ENCODE measurements at places on chromosomes 16 and 17.

- DNase-seq = no peak
Observed at GRCh38 chr16:27778926-27779570, 229.1 kb downstream of the KATNIP start.

DNA sequence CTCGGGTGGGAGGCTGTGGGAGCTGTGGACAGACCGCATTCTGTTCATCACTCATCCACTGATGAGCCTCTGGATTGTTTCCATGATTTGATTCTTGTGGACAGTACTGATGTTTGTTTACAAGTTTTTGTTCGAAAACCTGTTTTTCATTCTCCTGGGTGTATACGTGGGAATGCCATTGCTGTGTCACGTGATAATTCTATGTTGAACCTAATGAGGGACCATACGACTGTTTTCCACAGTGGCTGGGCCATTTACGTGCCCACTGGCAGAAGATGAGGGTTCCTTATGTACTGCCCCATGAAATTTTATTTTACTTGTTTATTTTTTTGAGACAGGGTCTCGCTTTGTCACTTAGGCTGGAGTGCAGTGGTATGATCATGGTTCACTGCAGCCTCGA is 2.6 kb upstream of the ALG1 start:
- DNase-seq = no peak

DNA sequence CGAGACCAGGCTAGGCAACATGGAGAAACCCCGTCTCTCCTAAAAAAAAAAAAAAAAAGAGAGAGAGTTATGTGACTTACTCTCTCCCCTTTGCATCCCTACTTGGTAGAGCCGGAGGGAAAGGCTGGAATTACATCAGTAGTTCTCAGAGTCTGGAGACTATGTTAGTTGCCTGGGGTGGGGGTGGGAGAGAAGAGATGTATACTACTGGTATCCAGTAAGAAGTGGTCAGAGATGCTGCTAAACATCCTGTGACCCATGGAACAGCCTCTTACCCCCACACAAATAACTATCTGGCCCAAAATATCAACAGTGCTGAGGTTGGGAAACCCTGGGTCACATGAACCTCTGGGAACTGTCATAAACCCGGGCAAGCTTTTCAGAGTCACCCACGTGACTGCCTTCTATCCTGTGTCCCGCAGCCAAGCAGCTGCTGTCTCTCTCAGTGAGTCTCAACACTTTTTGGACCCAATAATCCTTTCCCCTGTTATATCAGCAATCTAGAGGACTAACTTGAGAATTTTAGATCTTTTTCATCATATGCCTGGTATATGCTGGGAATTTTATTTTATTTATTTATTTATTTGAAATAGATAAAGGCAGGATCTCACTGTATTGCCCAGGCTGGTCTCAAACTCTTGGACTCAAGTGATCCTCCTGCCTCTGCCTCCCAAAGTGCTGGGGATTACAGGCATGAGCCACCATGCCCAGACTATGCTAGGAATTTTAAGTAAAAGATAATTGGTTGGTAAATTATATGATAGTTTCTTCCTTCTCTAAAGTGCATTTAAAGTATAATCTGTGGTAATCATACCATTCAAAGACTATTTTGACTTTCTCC is 8.7 kb downstream of the EIF1 start:
- no peak for DNase-seq

DNA sequence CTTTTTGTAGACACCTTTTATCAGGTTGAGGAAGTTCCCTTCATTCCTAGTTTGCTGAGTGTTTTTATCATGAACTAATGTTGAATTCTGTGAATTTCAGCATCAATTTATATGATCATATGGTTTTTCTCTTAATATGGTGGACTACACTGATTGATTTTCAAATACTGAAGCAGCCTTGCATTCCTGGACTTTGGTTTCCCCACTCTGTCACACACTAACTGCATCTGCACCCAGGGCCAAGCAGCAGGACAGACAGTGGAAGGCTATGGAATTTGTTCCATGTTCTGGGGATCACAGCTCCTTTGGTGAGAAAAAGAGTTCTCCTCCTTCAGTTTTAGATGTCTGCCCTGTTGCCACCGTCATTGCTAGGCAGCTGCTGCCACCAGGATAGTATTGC is 7.8 kb downstream of the TERF2 start:
- no peak for DNase-seq

GRCh38 chr17:67492824-67493517 is 115.9 kb downstream of the PITPNC1 start:
- DNase-seq = no peak

- no peak for DNase-seq
Observed at GRCh38 chr17:18851201-18851600, 6.7 kb upstream of the PRPSAP2 start.

GRCh38 chr16:74862743-74863244 is 88.2 kb upstream of the FA2H start:
- DNase-seq = peak; percentile 42

DNA sequence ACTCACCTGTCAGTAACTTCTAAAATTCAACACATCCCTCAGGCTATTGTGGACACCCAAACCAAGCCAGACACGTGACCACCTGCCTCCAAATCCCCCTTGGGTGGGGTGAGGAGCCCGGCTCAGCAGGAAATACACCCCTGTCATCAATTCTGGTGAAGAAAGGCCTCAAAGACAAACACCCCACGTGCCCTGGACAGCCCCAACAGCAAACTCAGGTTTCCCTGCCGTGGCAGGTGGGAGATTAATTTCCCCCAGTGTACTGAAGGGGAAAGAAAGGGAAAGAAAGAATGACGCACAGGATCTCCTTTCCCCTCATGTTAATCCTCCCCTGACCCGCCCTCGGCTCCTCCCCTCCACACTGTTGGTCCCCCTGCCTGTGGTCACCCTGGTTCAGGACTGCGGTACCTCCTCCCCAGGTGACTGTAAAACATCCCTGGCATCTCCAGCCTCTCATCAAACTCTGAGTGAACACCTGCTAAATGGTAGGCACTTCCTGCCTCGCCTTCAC is 98.3 kb downstream of the ZNF423 start:
- no peak for DNase-seq

DNA sequence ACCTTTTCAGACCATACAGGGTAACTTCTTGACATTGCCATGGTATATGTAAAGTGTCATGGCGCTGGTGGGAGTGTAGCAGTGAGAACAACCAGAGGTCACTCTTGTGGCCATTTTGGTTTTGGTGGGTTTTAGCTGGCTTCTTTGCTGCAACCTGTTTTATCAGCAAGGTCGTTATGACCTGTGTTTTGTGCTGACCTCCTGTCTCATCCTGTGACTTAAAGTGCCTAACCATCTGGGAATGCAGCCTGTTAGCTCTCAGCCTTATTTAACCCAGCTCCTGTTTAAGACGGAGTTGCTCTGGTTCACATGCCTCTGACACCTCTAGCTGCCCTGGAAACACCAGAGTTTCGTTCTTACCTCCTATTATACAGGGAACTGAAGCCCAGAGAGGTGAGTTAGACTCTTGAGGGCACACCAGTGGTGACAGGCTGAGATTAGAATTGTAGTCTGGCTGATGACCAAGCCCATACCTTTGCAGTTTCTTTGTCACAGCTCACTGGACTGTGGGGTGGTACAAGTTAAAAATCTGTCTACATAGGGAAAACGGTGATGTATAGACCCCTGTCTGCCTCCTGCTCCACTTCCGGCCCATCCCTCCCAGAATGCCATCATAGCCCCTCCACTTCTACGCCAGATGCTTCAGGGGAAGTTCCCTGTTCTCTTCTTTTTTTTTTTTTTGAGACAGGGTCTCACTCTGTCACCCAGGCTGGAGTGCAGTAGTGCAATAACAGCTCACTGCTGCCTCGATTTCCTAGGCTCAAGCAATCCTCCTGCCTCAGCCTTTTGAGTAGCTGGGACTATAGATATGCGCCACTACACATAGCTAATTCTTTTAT is 21.0 kb downstream of the KSR1 start:
- no peak for DNase-seq

DNA sequence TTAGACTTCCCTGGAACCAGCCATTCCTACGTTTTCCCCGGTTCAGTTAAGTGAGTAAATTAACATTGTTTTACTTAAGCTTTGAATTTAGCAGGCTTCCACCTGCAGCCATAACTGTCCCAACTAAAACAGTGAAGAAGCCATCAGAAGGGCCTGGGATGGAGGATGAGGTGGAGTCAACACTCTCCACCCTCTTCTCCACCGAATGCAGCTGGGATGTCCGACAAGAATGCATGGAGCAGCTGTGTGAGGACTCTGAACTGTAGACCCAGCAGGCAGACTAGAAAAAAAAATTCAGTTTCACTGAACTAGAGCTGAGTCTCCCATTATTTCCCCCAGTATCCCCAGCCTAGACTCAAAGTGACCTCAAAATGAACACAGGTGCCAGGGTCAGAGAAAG is 114.8 kb downstream of the C16orf95 start:
- DNase-seq = no peak

- no peak for DNase-seq
Observed at GRCh38 chr16:52528393-52529065, 18.4 kb downstream of the TOX3 start.

- peak; percentile 60 for DNase-seq
Observed at GRCh38 chr16:29700253-29700987, 21.4 kb downstream of the QPRT start.

DNA sequence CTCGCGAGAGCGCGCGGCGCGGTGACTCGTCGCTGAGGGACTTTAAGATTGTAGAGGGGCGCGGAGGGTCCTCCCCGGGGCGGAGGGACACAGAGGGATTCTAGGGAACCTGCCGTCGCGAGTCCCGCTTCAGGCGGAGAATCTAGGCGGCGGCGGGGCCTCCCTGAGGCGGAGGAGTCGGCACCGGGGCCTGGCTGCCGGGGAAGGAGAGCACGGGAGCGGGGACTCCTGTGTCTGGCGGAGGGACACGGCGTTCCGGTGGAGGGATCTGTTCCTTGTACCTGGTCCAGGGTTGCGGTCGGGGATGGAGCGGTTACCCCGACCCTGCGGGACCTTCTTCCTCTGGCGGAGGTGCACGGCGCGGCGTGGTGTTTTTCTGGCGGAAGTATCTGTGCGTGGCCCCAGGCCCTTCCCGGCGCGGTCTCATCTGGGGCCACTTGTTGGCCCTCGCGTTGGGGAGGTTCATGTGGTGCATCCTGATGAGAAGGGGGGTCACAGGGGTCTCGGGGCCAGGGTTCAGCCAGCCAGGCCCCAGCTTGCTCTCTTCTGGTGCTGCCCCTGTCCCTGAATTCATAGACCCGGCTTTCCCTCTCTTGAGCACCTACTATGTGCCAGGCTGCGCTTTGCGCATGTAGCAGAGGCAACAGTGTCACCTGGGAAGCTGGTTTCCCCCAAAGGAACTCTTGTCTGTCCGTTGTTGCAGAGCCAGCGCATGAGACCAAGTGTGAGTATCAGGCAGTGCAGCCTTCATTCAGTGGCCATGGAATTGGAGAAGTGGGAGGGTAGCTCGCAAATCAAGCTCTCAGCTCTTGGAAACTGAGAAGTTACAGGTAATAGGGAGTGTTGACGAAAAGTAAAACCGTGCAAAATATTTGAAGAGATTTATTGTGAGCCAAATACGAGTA is 563 bp upstream of the ZKSCAN2 start:
- DNase-seq = peak; percentile 60

GRCh38 chr16:80947708-80948625 is 58.7 kb downstream of the CMC2 start:
- no peak for DNase-seq

DNA sequence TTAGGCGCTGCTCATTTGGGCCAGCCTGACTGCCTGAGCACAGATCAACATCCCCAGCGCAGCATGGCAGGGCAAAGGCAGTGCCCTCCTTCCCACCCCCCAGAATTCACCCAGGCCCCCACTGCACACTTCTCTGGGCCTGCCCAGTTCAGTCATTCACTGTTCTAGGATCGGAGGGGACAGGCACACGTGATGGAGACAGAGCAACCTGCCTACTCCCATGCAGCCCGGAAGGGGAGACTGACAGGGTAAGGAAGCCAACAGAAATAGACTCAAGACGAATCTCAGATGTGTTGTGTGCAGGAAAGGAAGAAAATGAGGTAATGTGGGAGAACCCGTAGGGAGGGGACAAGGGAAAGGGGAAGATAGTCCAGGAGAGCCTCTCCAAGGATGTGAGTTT is 59.2 kb upstream of the LYRM9 start:
- no peak for DNase-seq

- no peak for DNase-seq
Observed at GRCh38 chr17:74738051-74738996, 1.3 kb downstream of the RAB37 start.

- DNase-seq = peak; percentile 8
Observed at GRCh38 chr16:19167710-19168370, at the start of gene SYT17. Gene SYT17, plus strand, starts transcription at chr16:19168240. Its CDS starts 407 bp downstream, at chr16:19168647.

DNA sequence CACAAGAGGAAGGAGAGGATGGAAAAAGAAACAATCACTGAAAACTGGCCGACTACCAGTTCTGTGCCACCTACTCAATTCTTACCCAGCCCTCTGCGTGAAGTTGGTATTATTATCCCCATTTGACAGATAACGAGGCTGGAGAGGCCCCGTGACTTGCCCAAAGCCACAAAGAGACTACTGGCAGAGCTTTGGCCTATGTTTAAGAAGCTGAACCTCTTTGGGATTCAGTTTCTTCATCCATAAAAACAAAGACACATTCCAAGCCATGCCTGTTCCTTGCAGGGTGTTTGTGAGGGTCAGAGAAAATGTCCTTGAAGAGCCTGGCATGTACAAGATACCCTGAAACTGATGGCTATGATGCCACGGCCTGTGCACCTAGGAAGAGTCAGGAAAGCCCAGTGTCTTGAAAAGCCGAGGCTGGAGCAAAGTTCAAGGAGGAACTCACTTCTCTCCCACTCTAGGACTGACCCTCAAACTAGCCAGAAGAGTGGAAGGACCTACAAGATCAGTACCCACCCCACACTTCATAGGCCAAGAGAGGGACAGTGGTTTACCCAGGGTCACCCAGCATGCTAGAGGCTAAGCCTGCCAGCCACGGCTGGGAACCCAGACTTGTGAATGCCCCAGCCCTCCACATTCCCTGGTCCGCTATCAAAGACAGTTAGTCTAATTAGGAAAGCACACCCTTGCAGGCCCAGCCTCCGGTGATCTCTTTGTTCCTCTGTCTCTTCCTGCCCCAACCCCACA is 1.6 kb upstream of the ACSF2 start:
- no peak for DNase-seq

DNA sequence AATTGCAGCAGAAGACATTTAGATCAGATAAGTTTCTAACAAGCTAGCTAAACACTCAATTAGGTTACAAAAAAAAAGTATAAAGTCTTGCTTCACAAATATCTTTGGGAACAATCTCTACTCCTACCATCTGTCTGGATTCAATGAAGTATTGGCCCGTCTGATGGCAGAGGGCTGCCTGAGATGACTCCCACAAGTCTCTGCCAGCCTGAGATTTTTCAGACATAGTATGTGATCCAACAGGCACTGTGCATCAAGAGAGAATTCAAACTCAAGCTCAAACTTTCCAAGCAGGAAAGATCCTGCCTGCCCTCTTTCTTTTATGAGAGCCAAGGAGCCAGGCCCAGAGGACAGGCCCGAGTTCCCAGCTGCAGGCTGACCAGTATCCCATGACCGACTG is 22.6 kb downstream of the SLC39A11 start:
- DNase-seq = no peak

DNA sequence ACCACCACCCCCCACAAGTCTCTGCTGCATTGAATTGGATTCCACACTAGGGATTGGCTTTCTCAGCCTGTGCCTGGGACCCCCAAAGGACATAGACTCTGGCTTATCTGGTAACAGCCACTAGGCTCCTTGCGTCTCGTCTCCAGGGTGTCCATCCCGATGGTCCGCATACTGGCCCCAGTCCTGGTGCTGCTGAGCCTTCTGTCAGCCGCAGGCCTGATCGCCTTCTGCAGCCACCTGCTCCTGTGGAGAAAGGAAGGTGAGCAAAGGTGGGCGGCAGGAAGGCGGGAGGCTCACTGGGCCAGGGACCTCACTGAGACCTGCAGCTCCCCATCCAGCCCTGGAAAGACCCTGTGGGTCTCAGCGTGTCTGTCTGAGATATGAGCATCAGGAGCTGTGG is 8.1 kb downstream of the CD300LG start:
- no peak for DNase-seq

GRCh38 chr16:8727857-8728618 is 53.6 kb downstream of the ABAT start:
- DNase-seq = no peak

Data from HS-5 (cell line).